ENCODE measurements at places on chromosomes 7 and 10. TPM values are rescaled to one million over a fixed set of nuclear protein-coding genes. Genes with fewer than 3 reads are reported as not detected.
A peak's percentile ranks its signal among the peaks of the same experiment; 100 is the strongest.

FAM237B gene
- not detected for total RNA-seq

FGFR2 gene
- total RNA-seq = not detected

MMRN2 gene
- 0.98 TPM for total RNA-seq

PLXNA4 gene
- total RNA-seq = 1.4 TPM

SPDYE11 gene
- total RNA-seq = not detected

WEE2 gene
- total RNA-seq = not detected

IDI2 gene
- 0.26 TPM for total RNA-seq

FAM25C gene
- total RNA-seq = not detected

MGMT gene
- total RNA-seq = 18.7 TPM

GJD4 gene
- 0.15 TPM for total RNA-seq

STEAP1B gene
- total RNA-seq = not detected

PLXDC2 gene
- not detected for total RNA-seq

FAM25A gene
- total RNA-seq = not detected

OPN4 gene
- total RNA-seq = not detected

TMEM225B gene
- 4.4 TPM for total RNA-seq

TNKS2 gene
- 25.6 TPM for total RNA-seq

HMX3 gene
- not detected for total RNA-seq

GRCh38 chr10:102646610-102647442 lies 2.5 kb downstream of the TRIM8 start:
- ATAC-seq = no peak

GRCh38 chr10:77416311-77417135 lies 221.1 kb downstream of the KCNMA1 start:
- no peak for ATAC-seq

- ATAC-seq = no peak
These were observed 40.9 kb upstream of the PLXDC2 start for GRCh38 chr10:19775296-19775695.

DNA sequence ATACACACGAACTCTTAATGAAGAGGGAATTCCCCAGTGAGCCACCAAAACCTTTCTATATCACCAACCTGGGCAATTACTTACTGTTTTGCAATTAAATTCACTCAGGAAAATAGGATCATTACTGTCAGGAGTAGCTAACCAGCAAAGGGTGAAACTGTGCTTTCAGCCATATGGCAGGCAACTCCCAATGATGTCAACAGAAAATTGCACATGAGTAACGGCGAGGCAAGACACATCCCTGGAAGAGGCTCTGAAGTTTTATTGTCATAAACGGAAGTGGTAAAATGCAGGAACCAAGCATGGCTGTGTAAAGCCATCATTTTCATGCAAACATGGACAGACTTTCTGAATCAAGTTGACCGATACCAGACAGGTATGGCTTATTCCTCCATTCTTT lies 548.9 kb upstream of the AUTS2 start:
- ATAC-seq = no peak

DNA sequence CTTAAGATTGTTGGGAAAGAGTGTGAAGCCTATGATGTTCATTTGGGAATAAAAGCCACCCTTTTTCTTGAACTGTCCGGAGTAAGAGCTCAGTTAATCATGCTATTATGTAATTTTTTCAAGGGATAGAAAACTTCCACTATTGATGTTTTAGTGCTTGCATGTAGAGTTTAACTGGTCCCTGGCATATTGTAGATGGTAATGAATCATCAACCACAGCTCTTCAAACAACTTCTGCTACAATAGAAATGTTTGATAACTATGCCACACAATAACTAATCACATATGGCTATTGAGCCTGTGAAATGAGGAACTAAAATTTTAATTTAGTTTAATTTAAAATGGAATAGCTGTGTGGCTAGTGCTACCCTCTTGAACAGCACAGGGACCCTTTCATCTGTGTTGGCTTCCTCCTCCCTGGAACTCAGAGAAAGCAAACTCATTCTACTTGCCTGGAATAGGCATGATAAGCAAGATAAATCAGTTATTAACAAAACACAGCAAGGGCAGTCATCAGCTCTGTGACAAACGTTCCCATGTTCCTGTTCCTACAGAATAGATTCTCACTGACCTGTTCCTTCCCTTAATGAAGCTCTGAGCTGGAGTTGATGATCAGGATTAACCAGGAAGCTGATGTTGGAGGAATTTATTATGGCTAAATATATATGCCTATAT lies 4.9 kb upstream of the SRI start:
- no peak for ATAC-seq

GRCh38 chr7:131222171-131222570 lies 105.5 kb upstream of the MKLN1 start:
- no peak for ATAC-seq

DNA sequence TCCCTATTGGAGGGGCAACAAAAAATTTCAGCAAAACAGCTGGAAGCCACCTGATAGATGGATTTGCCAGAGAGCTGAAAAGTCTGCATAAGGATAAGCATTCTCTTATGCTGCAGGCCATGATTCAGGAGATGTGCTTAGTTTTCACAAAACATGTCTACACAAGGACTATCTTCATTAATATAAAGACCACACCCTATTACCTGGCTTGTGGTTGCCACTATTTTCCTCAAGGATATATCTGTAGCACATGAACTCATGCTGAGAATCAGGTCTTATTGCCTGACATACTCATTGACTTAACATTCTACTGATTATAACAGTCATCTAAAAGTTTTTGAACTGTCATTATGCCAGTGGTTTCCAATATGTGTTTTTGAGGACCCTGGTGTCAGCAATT lies 7.1 kb upstream of the COL17A1 start:
- ATAC-seq = no peak

GRCh38 chr7:103870664-103871063 lies 118.8 kb downstream of the RELN start:
- no peak for ATAC-seq

GRCh38 chr10:27998178-27998953 lies 513 bp downstream of the ODAD2 start:
- peak; percentile 72 for ATAC-seq

DNA sequence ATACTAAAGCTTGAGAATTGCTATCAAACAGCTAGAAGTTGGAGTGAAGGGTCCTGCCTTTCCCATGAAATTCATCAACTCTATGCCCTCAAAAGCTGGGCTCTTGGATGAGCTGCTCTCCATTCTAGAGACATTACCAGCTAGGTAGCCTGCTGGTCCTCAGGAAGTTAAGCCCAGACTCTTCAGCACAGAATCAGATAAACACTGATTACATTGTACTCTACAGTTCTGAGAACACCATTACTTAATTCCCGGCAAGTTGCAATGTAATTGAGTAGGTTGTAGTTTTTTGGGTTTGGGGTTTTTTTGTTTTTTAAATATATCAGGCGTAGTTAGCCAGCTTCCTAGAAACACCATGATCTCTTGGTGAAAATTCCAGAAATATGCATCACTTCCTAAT lies 84.1 kb upstream of the PIK3CG start:
- no peak for ATAC-seq

DNA sequence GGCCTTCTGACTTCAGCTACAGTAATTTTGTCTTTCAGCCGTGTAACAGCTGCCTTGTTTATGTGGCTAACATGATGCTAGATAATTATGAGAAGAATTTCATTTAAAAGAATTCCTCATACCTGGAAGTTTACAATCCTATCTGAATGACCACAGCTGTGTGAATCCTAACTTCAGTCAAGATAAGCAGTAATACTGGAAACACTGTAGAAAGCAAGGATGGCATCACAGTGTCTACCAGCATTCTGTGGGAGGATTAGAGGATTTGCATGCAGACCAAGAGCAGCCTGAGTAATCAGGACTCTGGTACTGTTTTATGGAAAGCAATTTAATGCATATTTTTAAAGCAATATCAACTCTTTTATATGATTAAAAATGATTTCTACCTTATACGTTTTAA lies 282.4 kb downstream of the EXOC4 start:
- ATAC-seq = no peak

GRCh38 chr7:140924019-140924820 lies 509 bp downstream of the BRAF start:
- peak; percentile 76 for ATAC-seq

DNA sequence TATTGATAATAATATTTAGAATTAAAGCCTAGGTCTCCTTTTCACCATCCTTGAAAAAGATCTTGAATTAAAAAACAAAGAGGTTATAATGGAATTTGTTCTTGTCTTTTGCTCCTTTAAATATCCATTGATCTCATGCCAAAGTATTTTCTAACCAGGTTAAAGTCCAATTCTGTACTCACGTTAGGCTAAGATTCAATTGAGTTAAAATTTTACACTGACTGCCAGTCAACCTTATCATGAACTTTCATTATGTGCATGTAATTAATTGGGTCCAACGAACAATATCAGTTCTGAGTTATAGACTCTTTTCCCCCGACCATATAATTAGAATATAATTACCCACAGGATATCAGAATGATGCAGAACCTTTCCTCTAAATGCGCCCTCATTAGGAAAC lies 266.6 kb downstream of the DGKB start:
- no peak for ATAC-seq

- ATAC-seq = no peak
These were observed 700.0 kb upstream of the PCDH15 start for GRCh38 chr10:55500931-55501559.

DNA sequence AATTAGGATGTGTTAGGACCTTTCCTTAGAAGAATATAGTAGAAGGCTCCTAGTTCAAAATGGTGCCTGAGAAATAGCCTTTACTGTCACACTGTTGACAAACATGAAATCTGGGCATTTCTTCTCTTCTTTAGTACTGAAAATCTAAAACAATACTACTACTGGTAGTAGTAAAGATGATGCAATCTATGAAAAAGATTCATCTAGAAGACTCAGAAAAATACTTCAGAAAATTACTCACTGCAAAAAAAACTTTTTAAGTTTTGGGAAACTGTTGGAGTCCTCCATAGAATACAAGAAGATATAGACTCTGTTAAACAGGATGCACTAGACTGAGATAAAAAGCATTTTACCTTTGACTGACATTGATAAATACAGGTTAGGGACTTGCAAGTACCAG lies 67.1 kb downstream of the NRF1 start:
- ATAC-seq = no peak

DNA sequence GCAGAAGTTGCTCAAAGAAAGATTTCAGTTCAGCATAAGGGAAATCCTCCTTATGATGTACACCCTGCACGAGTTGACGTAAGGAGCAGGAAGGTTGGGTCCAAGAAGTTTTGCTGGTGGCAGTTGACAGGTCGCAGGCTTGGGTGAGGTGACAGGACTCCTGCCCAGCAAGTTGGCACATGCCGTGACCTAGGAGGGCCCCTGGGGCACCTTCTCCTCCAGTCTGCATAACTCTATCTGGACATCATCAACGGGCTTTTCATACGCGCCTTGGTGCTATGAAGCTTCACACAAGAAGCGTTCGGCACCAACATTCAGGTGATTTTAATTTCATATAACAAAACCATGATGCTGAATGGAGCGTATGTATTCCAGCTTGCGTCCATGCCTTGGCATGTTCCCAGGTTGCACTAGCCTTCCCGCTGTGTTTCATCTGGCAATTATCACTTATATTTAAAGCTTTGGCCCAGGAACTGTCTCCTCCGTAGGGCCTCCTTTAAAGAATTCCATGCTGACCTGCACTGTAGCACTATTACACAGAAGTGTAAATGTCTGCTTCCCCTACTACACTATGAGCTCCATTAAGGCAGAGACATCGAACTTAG lies 651.6 kb upstream of the FOXK1 start:
- ATAC-seq = no peak

DNA sequence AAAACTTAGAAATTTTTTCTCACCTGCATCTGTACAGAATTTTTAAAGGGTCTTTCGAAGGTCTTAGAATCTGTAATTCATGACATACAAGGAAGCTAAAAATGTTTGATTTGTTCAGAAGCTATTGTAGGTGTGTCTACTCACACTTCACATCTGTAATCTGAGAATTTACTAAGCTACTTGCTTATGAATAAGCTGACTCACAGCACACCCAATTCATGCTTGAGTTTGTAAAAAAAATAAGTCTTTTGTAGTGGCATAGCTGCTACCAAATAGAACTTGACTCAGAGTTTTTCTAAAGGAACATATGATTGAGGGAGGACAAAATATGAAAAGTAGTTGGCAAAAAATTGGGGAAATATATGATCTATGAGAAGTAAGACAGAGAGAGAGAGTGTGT lies 12.7 kb upstream of the AGR2 start:
- ATAC-seq = no peak

- peak; percentile 48 for ATAC-seq
These were observed 8.8 kb downstream of the CCDC136 start for GRCh38 chr7:128800567-128800966.

DNA sequence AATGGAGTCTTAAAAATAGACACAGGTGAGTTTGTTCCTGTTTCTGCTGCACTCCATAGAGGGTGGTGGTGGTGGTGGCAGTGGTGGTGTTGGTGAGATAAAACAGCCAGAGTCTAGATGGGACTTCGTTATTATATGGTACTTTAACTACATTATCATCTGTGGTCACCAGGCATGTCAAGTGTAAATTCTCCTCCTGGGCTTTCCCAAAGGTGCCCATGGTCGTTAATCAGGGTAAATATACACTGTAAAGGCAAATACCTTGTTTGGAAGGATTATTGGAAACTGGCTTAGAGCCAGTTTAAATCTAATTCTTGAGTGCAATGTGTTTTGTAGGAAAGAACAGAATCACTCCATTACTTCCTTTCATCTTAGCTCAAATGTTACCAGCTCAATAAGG lies 21.5 kb upstream of the COMMD3 start:
- no peak for ATAC-seq

DNA sequence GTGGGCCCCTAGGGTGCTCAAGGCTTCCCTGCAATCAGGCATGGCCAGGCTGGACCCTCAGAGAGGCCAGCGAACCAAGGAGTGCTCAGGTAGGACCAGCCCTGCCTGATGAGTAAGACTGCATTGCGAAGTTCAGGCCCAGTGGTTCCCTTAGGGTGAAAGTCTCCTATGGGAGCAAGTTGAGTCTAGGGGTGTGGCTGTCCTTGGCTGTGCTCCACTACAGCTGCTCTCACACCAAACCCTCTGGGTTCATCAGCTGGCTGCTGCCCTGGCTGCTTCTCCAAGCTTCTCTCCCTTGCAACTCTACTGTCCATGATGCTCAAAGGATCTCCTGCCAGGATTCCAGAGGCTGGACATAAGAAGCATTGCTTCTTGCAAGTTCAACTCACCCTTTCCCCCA lies 18.7 kb downstream of the FAM25A start:
- no peak for ATAC-seq

DNA sequence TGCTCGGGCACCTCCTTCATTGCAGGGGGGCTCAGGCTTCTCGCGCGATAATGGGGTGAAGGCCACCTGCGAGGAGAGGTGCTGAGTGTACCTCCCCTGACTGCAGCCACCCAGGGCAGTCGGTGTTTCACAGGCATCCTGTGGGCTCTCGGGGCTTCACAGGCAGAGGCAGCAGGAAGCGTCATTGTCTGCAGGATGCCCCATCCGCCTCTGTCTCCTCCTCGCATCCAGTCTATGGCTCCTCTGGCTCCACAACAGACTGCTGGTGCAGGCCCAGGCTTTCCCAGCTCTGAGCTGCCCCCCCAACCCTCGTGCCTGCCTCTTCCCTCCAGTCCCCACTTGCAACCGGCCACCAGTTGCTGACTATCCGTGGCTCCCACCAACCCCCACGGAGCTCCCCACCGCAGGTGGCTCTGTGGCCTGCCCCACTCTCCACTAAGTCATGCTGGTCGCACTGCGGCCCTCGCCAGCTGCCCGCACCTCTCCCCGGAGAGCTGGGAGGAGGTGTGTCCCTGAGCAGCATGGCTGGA lies 36.5 kb downstream of the CAMK2B start:
- no peak for ATAC-seq

GRCh38 chr7:5231811-5232484 lies 41.9 kb downstream of the WIPI2 start:
- no peak for ATAC-seq
